NCI-H1417 treated with DMSO at 0.1 percent for 48 hours (cell line): ENCODE measurements at places on chromosomes 1 and 21.

DNA sequence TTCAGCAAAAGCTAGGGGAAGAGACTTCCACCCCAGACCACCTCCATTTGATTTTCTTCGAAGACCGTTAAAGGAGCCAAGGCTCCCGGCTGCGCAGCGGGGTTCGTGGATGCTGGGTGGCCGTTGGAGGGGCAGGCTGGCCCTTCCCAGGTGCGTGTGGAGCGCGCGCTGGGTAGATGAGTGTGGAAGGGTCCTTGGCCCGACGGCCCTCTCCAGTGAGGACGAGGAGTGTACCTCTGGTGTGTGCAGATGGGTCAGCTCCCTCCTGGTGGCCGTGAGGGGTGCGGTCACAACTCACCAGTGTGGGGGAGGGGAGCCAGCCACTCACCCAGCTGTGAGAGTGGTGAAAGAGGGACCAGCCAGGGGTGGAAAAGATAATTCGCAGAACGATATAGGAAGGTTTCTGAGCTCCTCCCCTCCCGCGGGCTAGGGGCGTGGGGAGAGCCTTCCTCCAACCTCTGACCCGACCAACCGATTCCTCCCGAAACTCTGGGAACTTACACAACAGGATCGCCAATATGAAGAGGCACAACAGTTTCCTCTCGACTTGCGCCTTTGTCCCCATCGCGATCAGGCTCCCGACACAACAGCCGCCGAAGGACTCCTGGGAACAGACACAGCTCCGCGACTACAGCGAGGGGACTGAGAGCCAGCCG, at the start of gene F11R:
TSS of gene F11R (minus strand) at position 644 of the 656 bp plus-strand sequence. CDS start at position 565, 79 bp downstream.
- DNase-seq, result no peak

DNA sequence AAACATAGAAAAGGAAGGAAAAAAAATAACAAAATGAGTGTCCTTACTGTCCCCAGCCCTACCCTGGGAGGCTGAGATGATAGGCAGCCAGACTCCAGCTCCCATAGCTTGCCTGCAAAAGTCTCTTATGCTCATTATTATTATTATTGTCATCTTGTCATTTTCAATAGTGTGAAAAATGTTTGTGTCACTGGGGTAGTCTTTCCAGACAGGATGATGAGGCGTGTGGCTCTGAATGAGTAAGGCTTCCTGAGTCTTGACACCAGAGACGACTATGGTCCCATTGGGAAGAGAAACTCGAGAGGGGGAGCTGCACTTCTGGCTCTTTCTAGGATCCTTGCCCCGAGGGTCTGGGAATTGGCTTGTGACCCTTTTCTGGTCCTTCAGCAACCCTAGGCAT, 1.1 kb upstream of the CYB561D1 start:
- no peak for DNase-seq

DNA sequence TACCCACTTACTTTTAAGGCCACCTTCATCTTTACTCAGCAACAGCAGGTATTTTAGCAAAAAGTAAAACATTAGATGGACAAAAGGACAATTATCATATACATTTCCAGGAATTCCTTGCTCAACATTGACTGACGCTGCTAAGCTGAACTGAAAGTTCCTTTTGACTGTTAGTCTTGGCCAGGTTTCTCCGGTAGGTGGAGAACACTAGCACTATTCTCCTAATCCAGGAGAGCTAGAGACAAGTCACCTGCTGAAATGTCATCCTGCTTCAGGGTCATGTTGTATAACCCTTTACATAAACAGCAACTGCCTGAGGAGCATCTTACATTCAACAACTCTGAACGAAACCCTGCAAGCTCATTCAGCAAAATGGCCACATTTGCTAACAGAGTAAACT, 109.0 kb upstream of the ESRRG start:
- DNase-seq, result no peak

GRCh38 chr1:33169290-33170055, 12.4 kb downstream of the TRIM62 start:
- peak; percentile 36 for DNase-seq

DNA sequence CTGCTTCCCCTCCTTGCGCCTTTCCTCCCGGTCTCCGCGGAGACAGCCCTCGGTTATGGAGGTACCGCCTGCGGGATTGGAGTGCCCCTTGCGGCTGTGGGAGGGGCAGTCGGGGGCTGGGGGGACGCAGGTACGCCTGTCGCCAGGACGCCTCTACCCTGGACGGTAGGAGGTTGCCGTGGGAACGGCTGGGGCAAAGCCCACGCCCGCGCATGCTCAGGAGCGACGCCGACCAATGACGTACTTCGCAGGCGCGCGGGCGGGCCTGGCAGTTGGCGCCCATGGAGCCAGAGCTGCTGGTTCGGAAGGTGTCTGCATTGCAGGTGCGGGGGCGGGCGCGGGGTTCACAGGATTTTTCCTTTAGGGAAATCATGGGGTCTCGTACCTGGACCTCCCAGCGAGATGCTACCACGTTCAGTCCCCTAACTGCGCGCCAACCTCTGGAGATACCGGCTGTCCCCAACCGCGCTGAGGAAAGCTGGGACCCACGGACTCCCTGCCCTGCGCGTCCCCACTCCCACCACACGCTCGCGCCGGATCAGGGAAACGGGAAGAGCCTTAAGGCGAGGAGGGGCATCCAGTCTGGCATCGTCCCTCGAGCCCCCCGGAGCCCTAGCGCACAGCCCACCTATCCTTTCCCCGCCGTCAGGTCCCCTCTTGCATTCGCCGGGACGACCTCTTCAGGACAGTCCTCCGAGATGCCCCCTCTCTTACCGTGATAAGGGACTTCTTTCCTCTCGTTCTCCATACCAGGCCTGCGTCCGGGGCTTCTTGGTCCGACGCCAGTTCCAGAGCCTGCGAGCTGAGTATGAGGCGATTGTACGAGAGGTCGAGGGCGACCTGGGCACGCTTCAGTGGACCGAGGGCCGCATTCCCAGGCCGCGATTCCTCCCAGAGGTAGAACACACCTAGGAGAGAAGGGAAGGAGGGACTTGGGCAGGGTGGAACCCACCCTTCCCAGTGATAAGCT, at the start of gene IQCC:
TSS of gene IQCC (plus strand) at position 271 of the 970 bp plus-strand sequence. CDS start at position 282, 11 bp downstream.
- DNase-seq, result peak; percentile 28

DNA sequence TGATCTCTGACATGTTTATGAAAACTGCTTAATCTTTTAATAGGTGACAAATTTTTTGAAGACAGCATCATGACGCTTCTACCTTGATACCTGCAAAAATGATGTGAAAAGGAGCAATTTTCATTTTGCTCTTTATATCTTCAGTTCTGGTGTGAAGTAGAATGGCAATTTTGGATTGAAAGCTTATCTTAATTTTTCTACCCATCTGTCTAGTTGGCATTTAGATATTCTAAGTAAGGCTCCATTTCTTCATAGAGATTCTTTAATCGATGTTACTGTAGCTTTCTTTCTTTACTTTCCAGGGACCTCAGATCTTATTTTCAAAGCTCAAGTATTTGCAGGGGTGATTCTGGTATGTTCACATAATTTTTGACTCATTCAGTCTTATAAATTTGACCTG, 32.3 kb upstream of the GPR52 start:
- no peak for DNase-seq

DNA sequence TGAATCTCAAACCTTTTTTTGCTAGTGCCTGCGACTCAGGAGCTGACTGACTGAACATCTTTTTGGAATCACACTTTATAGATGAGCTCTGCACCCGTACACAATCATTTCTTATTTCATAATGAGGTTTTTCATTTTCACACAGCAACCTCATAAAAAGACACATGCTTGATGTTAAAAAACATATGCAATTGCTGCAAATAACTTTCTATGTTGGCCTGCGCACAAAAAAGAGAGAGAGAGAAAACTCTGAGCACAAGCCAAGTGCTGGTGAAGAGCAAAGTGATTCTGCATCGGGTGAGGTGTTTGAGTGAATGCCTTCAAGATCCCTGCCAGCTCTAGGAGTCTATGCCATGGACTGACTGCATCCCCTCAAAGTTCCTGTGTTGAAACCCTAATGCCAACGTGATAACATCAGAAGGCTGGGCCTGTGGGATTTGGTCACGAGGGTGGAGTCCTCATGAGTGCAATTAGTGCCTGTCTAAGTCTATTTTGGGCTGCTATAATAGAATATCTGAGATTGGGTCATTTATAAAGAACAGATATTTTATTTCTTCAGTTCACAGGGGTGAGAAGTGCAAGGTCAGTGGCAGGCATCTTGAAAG, 36.6 kb downstream of the C1orf87 start:
- no peak for DNase-seq
